CD4-positive, alpha-beta T cell (primary cell): ENCODE measurements at places on chromosomes 2 and 18.

DNA sequence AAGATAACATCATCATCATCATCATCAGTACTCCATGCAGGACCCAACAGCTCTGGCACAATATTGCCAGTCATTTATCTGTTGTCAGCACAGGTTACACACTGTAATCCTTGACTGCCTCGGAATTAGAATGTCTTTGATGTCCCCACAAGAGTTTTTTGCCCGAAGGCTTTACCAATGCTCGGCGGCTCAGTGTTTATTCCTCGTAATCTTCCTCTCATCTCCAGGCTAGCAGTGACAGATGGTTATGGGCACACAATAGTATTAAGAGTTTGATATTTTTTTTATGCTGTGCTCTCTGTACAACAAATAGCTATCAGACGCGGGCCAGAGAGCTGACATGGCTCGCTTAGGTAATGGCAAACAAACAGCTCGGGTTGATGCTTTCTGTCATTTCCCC lies 515.2 kb downstream of the ZEB2 start:
- DNase-seq = no peak

GRCh38 chr2:239835056-239835455 lies 190.1 kb downstream of the NDUFA10 start:
- DNase-seq = no peak

DNA sequence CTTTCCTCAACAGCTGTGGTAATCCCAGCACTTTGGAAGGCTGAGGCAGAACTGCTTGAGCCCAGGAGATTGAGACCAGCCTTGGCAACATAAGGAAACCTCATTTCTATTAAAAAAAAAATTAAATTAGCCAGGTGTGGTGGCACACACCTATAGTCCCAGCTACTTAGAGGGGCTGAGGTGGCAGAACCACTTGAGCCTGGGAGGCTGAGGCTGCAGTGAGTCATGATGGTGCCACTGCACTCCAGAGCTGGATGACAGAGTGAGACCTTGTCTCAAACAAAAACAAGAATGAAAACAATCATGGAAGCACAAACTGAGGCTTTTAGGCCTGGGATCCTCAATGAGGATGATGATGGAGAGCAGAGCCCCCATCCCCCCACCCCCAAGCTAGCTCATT lies 19.8 kb downstream of the GAREM1 start:
- no peak for DNase-seq

DNA sequence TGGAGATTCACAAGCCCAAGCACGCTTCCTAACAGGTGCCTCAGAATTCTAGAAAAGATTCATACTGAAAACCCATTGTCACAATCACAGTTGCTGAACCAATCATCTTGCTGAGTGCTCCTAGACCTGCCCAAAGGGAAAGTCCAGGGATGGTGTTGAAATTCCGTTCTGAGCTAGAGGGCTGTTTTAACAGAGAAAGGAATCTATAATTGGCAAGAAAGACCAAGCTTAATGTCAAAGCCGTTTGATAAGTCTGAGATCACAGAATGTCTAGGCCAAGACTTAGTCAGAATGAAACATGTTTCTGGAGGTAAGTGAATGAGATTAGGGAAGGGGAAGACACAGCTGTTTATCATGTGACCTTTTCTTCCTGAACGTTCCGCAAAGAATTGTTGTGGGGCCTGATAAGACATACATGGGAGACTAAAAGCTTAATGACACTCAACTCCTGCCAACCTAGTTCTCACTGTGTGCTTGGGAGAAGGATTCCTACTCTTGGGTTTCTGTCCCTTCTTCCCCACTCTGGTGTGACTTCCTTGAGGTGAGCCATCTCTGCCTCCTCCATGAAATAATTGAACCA lies 27.5 kb downstream of the PMAIP1 start:
- no peak for DNase-seq

- no peak for DNase-seq
Measured at GRCh38 chr2:191912764-191913163, 65.9 kb upstream of the CAVIN2 start.

DNA sequence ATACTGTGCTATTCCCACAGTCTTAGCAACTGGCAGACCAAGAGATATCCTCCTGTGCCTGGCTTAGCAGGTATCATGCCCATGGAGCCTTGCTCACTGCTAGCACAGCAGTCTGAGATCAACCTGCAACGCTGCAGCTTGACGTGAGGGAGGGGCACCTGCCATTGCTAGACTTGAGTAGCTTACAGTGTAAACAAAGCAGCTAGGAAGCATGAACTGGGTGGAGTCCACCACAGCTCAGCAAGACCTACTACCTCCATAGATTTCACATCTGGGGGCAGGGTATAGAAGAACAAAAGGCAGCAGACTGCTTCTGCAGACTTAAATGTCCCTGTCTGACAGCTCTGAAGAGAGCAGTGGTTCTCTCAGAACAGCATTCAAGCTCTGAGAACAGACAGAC lies 74.8 kb downstream of the AKAIN1 start:
- DNase-seq = no peak

DNA sequence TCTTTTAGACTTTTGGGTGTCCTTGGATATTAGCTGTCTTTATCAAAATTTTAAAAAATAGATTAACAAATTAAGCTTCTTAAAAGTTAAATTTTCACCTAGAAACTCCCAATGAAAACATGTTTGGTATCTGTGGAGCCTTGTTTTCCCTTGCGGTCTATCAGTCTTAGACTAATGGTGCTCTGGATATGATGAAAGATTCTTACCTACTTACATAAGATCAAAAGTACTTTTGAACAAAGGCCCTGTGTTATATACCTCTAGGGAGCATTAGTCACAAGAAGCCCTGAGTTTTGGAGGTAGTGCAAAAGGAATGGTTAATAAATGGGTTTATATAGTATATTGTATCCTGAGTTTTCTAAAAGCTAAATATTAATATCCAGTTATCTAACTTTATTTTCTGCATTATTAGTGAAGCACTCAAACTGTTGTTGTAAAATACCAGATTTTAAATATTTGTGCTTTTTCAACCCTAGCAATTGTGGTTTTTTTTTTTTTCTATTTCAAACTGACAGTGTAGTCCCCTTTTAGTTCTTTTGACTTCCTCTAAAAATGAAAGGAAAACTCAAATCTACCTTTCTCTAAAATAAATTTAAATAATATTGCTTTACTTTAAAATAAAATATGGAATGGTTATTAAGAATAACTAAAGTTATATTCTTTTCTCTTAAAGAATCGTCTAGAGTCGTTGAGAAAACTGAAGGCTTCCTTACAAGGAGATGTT lies 18.1 kb downstream of the NDC80 start:
- peak; percentile 54 for DNase-seq

GRCh38 chr2:236249066-236249465 lies 15.1 kb downstream of the ASB18 start:
- DNase-seq = no peak

DNA sequence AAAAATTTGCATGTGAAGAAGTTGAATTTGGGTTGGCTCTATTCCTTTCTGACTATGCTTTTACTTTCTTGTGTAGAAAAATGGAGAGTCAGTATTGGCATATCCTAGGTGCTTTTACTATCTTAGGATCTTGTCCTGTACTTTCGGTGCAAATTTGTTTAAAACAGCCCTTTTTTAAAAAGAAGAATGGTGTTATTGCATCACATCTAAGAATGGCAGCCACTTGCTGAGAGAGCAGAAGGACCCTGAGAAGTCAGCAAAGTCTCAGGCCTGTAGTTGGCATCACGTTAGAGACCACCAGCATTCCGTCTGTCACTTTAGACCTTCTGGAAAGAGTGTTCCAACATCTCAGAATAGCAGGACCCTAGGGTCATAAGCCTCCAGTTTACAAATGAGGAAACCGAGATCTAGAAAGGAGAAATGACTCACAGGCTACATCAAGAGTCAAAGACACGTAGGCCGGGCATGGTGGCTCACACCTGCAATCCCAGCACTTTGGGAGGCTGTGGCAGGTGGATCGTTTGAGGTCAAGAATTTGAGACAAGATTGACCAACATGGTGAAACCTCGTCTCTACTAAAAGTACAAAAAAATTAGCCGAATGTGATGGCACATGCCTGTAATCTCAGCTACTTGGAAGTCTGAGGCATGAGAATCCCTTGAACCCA lies 42.5 kb downstream of the SPATS2L start:
- DNase-seq = no peak

DNA sequence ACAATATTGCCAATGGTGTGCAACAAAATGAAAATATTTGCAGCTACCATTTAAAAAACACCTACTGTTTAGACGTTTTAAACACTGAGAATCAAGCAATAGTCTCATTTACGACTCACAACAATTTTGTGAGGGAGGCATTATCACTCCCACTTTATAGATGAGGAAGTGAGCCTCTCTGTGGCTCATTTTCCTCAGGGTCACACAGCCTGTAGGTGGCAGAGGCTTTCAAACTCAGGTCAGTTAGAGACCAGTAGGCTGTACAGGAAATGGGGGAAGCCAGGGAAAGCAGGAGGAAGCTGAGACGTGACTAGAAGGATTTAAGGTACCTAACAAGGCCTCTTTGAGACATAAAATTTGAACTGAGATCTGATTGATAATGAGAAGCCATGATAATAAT lies 95.0 kb upstream of the ZNF521 start:
- no peak for DNase-seq

DNA sequence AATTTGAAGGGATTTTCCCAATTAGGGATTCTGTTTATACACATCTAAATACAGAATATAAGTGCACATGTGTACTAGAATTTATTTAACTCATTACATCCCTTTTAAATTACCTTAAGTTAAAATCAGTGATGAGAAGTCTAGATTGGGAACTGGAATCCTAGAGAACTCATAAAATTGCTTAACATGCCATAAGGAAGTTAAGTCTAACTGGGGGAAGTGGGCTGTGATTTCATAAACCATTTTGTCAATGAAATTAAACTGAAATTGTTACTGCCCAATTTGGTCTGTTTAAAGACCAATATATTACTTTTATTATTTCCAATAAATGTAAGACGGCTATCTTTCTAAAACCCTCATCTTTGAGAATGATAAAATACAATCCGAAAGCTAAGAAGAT lies 72.3 kb upstream of the CD226 start:
- DNase-seq = no peak

- no peak for DNase-seq
Measured at GRCh38 chr2:207182911-207183310, 17.2 kb upstream of the KLF7 start.

GRCh38 chr18:53541924-53542323 lies 682.5 kb downstream of the MBD2 start:
- DNase-seq = no peak

DNA sequence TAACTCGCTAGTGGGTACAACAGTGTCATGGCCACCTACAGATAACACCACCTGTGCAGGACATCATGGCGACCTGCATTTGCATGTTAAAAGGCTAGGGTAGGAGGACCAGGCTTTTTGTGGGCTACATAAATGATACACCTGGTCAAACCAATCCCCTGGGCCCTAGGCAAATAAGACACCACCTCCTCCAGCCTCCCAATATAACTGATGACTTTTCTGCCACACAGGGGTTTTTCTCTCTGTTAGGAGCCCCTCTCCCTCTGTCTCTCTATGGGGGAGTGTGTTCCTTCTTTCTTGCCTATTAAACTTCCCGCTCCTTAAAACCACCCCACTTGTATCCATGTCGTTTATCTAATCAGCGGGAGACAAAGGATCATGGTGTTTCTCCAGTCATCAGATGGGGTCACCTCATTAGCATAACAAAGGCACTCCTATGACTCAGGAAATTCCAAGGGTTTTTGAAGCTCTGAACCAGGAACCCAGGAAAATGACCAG lies 10.8 kb upstream of the BUB1 start:
- no peak for DNase-seq

DNA sequence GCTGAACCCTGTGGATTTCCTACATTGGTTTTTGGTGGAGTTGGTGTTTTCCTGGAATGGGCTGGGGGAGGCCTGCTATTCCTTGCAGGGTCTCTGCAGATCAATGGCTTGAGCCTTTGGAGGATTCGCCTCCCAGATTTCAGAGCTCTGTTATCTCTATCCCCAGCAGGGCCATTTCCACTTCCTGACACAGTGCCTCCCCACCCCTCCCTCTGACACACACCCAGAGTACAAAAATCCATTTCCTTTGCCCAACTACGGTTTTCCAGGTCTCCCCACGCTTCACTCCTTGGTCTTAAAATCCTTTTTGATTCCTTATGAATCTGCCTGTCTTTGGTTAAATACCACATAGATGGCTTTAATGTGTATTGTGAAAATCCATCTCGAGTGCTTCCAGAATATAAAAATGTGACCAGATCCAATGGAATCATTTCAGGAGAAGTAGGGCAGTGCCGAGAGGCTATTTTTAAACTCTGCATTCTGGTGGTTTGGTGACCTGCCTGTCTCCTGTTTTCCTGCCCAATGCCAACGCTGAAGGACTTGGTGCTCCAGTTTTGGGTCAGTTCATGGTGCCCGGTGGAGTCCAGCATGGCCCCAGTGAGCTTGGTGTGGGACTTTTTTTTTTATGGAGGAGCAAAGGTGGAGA lies 60.9 kb downstream of the ARL4C start:
- DNase-seq = no peak

- DNase-seq = no peak
Measured at GRCh38 chr2:140504601-140505000, 1626.2 kb downstream of the LRP1B start.

DNA sequence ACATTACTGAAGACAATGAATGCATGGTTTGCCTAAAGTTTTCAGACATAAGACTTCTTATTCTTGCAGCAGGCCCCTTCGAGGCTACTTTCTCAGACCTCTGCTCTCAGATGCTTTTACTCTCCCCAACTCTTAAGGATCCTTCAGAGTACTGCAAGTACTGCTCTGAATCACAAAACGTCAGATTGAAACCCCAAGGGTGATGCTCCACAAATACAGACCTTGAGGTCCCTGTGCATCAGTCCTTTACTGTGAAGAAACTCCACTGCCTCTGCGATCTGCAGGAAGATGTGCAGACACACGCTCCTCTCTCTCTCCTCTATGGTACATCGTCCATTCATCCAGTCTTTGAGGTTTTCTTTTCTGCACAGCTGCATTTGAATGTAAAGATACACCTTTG lies 52.8 kb downstream of the EIF2AK3 start:
- no peak for DNase-seq

DNA sequence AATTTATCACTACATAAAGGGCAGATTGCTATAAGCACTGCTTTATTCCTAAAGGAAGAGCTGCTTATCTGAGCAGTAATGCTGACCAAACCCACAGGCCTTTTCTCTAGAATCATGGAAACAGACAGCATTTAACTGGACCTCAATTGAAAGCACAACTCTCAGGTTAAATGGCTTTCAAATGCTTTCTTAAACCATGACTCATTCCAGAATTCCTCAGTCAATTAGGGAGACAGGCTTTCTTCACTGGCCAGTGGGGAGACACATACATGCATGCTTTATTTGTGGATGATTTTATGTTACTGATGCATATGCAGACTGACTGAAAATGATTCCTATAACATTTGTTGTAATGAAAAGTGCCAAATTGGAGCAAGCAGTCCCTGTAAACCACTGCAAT lies 114.6 kb downstream of the ACVR1 start:
- no peak for DNase-seq

DNA sequence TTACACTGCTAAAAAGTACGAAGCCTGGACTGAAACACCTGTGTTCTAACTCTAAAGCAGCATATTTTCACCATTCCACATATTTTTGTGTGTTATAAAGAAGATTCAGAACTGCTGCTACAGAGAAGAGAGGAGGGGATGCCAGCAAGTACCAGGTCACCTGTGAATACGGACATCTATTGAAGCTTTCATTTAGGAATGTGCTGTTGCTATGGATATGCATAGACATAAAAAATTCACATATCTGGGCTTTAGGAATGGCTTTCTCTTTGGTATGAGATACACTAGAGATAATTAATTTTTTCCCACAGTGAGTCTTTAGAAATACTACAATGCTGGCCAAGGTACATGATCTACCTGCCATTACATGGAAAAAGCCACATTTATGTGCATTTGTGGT lies 238.5 kb downstream of the WDR7 start:
- DNase-seq = no peak

GRCh38 chr2:85989288-85989865 lies 100.6 kb upstream of the ST3GAL5 start:
- no peak for DNase-seq
